ENCODE measurements at places on chromosomes 6 and 20.

DNA sequence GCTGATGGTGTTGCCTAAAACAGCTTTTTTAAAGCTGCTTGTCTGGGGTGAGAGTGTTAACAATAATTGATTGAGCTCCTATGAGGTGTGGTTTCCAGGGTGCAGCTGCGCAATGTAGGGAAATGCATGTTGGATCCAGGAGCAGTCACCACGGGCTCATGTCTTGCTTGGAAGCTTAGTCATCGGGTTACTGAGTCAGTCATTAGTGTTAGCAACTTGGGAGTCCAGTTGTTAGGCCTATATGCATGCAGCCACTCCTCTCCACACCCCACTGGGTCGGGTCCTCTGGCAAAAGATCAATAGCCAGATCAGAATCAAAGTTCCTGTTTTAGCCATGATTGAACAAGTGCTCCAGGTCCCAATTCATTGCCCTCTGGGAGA is 271.7 kb upstream of the CHD6 start:
- DNase-seq = no peak

DNA sequence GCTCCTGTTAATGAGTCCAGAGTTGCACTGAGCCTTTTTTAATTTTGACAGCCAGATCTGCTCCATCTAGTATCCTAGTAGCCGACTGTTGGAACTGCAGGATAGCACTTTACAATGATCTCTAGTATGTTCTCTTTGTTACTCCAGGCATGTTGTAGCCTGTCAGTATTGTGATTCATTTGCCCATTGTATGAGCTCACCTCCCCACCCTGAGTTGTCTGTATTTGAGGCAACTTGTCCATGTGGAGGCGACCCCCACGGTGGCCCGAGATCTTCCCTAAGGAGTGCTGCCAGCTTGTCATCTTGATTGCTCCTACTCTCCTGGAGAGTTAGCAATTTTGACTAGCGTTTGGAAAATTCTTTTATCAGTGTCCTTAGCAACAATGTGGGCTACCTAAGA is 67.2 kb downstream of the DHX35 start:
- no peak for DNase-seq

DNA sequence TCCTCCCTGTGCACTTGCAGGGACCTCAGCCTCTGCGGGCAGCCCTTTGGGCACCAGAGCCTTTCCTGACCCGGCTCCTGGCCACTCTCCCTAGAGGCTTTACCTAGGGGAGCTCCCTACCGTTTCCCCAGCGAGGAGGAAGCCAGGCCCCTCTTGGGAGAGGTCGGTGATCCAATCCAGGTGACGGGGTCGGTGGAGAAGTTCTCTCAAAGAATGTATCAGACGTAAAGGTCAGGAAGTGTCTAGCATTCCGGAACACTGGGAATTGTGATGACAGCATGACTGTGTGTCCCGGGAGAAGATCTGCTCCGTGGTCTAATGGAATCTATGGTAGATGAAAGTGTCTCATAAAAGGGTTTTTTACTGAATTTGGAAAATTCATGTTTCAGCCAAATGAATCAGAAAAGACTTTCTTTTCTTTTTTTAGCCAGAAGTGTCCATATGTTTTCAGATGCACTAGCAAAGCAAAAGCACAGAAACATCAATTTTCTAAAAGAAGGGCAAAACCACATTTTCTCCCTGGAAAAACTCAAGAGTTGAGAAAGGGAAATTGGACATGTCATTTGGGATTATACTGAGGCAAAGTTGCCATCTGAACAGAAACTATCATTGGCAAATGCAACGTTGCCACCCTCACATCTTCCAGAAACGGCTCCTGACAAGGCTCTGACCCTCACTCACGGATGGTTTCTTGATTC is 289.4 kb downstream of the THBS2 start:
- DNase-seq = no peak

- no peak for DNase-seq
Measured at GRCh38 chr6:24982231-24982630, 46.5 kb upstream of the RIPOR2 start.

- no peak for DNase-seq
Measured at GRCh38 chr6:165484178-165484889, 174.9 kb upstream of the C6orf118 start.

GRCh38 chr6:130359736-130360135 is 6.1 kb upstream of the TMEM200A start:
- no peak for DNase-seq

DNA sequence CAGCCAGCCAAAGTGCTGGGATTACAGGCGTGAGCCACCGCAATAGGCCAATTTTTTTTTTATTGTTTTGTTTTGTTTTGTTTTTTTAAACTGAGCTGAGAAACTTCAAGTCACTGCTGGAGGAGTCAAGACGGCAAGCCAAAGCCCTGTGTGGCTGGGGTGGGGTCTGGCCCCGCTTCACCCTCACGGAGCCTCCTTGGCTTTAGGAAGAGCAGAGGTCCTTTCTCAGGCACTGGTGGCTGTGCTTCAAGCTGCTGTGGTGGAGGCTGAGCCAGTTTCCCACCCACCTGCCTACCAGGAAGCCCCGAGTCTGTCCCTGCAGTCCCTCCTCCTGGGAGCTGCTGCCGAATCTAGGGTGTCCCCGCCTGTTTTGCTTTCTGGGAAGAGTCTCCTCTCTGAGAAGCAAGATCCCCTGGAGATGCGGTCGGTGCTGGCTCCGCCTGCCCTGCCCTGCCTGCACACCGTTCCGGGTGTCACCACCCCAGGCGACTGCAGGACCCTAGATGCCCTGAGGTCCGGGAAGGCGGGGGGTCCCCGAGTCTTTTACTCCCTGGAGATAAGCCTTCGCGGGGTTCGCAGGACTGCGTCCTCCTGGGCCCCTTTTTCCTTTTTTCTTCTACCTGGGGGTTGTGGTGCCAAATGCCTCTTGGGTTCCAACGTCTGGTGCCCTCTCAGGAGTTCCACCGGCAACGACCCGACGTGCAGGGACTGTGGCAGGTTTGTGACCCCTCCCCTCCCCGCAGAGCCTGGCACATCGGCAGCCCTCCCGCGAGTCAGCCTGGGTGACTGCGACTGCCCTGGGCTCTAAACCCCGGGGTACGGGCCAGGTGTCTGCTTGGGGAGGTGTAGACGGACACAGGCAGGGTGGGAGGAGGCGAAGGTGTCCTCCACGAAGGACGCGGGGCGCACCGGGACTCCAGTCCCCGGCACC is 100.7 kb downstream of the TAF4 start:
- no peak for DNase-seq

- no peak for DNase-seq
Measured at GRCh38 chr6:121884091-121884490, 448.6 kb downstream of the GJA1 start.

GRCh38 chr6:155418017-155418761 is 37.5 kb downstream of the NOX3 start:
- DNase-seq = peak; percentile 48

- no peak for DNase-seq
Measured at GRCh38 chr6:139448998-139449610, 74.7 kb upstream of the CITED2 start.

DNA sequence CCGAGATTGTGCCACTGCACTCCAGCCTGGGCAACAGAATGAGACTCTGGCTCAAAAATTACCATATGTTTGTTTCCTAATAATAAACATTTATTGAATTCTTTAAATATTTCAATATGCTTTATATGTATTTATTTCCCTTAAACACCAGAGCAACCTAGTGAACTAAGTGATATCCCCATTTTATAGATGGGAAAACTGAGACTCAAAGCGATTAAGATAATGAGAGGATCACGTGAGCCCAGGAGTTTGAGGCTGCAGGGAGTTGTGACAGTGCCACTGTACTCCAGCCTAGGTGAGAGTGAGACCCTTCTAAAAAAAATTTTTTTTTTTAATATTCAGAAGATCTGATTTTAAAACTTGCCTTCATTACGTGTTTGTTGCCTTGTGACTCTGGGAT is 19.4 kb upstream of the CARMIL1 start:
- DNase-seq = no peak

DNA sequence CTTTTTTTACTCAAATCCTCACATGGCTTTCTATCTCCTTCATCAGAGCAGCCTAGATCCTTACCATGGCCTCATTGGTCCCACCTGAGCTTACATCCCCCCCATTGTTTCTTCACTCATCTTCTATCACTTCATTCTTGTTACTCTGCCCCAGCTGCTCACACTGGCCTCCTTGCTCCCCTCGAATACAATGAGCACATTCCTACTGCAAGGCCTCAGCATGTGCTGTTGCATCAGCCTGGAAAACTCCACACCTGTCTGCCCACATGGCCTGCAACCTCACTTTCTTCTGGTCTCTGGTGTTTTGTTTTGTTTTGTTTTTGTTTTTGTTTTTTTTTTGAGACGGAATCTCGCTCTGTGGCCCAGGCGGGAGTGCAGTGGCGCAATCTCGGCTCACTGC is 212.6 kb downstream of the TBX18 start:
- no peak for DNase-seq

GRCh38 chr6:105890521-105891244 is 195.5 kb upstream of the PRDM1 start:
- no peak for DNase-seq

DNA sequence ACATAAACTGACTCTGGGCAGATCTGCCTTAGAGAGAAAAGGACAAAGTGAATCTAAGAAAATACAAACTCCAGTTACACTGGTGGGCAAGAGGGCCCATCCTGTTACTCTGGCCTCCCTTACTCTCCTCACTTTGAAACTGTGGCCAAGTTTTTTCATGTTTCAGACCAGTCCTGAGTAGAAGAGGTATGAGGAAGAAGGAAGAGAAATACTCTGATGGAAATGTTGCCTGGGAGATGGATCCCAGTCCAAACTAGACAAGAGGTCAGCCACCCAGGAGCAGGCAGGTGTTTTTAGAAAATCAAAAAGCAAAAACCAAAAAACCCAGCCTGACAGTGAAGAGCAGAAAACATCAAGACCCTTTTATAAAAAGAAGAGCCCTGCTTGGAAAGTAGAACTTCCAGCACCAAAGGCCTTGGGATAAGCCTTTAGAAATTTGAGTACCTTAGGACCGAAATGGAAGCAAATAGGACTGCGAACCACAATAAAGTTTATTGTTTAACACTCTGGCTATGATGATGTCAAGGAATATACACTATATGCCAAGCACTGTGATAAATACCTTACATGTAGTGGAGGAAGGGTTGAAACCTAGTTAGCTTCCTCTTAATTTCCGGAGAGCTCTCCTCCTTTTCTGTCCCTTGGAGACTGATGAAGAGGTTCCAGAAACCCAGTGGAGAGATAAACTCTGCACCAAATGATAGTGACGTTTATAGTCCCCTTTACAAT is 123.1 kb downstream of the KLHL32 start:
- no peak for DNase-seq

DNA sequence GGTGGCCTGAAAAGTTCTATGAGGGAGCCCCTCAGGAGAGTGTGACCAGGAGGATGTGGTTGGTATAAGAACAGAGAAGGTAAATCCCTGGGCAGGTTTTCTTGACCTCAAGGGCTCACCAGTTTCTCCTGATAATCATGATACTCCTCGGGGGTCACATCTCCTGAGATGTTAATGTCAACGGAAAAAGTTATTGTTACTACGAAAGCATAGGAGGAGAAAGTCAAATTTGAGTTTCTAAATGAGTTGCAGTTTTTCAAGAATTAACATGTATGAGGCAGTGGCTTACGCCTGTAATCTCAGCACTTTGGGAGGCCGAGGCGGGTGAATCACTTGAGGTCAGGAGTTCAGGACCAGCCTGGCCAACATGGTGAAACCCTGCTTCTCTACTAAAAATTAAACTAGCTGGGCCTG is 23.4 kb downstream of the MGME1 start:
- no peak for DNase-seq

DNA sequence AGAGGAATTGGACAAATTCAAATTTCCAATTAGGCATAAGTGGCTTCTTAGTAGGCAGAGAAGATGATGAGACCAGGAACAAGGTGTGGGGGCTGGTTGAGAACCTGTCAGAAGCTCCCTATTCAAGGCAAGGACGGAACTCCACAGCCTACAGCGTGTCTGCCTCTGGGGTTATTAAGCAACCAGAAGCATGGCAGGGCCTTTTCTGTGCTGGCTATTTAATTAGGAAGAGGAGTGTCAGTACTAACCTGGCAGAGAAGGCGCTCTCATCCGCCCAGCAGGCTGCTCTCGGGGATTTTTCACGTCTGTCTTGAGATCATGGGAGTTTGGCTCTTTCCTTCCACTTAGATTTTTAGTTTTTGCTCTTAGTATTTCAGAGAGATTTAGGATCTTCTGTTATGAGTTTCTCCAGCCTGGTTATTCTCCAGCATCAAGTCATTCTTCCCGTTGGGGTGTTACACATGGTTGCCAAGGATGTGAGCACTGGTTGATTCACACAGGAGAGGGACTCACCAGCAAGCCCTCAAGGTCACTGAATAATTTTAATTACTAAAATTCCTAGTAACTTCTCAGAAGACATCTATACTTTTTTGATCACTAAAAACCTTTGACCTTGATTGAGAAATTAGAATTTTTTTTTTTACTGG is 23.9 kb downstream of the ADTRP start:
- no peak for DNase-seq

- no peak for DNase-seq
Measured at GRCh38 chr6:45608252-45608913, 230.6 kb upstream of the SUPT3H start.

GRCh38 chr20:44287272-44288097 is 23.5 kb downstream of the FITM2 start:
- DNase-seq = no peak

DNA sequence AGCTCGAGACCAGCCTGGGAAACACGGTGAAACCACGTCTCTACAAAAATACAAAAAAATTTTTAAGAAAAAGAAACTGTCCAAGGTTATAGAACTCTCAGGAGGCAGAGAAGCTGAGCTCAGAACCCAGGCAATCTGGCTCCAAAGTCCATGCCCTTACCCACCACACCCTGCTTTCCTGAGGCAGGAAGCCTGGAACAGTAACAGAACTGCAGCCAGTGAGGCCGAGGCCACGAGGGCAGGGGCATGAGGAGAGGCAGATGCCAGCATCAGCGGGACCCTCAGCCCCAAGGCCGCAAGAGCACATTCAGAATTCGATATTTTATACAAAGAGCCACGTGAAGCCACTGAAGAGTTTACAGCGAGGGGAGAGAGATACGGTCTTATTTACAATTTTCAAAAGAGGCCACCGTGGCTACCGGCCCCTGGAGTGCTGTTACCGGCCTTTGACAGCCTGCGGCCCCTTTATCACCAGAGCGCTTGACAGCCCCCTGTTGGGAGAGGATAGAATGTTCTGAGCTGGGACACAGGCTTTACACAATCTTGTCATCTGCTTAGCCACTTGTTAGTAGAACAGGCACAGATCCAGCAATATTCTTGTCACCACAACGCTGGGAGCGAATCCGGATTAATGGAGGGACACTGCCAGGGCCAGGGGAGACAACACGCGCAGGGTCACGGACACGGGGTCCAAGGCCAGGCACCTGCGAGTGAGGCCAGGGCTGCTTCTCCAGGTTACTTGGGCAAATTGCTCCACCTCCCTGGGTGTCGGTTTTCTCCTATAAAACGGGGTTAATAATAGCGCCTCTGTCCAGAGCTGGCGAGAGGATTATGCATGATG is 5.6 kb downstream of the SPATA2 start:
- no peak for DNase-seq
